ENCODE measurements at places on chromosomes 3 and 15.

GRCh38 chr3:193563426-193563825 lies 8.7 kb upstream of the ATP13A4 start:
- DNase-seq: no peak

DNA sequence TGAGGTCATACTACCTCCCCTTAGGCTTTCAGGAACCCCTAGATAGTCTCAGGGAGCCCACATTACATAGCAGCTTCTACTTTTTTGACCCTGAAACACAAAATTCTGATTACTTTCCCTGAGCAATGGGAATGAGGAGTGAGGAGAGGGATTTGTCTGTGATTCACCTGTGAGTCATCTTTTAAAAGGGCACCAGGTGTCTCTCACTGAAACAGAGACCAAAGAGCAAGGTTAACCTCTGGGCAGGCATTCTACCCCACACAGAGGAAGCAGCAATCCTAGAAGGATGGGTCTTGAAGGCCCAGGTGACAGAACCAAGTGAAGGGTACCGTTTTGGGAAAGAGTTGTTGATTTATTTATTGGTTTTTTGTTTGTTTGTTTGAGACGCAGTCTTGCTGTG lies 31.1 kb upstream of the UBE2E2 start:
- DNase-seq: no peak

GRCh38 chr3:33322412-33322811 lies 45.2 kb downstream of the FBXL2 start:
- DNase-seq: no peak

GRCh38 chr15:78415284-78415683 lies 22.7 kb upstream of the IREB2 start:
- DNase-seq: no peak

- DNase-seq: no peak
Measured at GRCh38 chr3:14821151-14821550, 2.4 kb downstream of the FGD5 start.

- no peak for DNase-seq
Measured at GRCh38 chr15:81190922-81191507, 5.7 kb upstream of the IL16 start.

GRCh38 chr3:24199775-24200247 lies 254.7 kb downstream of the NR1D2 start:
- DNase-seq: no peak

DNA sequence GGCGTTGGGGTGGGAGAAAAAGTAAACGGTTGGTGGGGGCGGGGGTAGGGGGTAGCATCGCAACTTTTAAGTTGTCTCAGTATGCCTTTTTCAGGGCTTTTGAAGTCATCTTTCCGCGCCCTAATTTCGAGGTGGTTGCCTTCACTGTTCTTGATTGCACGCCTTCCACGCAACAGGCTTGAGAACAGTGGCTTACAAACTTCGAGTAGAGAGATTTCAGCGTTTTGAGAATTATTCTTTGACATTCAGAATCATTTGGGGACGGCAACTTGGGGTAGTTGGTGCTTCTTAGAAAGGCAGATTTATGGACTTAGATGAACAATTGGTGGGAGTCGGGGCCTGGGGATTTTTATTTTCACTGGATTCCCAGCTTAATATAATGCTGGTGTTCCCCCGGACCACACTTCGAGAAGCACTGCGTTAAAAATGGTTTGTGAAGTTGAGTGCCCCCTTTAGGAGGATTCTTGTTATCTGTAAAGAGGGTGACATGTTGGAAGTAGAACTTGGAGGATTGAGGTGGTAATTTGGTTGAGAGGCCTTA lies 880 bp downstream of the PPP4R2 start:
- no peak for DNase-seq

DNA sequence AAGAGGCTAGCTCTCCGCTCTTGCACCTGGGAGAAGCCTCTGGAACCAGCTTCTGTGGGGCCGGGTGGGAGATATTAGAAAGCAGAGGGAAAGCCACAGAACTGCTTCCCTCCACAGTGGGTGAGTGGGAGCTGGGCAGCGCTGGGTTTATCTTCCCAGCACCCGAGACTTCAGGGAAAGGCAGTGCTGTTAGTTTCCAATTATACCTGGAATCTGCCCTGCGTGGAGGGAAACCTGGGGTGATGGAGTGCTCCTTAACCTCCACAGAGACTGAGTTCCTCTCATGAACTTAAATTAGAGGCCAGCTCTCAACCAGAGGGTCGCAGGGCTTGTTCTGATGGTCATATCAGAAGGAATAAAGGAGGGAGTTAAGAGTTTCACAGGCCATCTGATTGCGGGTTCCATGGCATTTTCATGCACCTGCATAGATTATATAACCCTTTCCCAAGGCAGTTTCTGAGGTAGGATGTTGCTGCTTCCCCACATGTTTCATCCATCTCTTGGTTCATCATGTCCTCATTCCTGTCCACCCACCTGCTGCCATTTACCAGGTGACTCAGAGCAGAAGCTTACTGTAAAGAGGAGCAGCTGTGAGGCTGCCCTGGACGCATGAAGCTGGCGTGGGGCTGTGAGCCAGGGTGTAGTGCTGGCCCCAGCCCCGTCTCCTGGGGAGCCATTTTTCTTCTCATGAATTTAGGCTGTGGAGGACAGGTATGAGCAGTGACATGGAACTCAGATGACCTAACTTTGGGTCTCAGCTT lies 42.5 kb downstream of the CA12 start:
- no peak for DNase-seq

DNA sequence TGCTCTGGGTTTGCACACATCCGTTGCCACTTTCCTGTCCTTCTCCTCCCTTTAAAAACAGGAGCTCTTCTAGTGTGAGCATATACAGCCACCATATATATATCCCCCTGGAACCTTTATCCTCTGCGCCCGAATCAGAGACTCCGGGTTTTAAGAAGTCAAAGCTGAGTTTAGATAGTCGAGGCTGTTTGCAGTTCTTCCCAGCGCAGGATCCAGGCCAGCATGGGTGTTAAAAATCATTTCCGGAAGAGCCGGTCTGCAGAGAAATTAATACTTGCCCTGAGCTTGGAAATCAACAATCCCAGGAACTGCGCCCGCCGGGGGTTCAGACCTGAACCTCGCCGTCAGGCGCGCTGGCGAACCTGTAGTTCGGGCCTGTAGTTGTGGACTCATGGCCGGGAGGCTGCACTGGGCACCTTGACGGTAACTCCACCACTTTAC lies 2.3 kb downstream of the SHOX2 start:
- no peak for DNase-seq

GRCh38 chr15:86611417-86612040 lies 531.9 kb downstream of the AGBL1 start:
- no peak for DNase-seq

DNA sequence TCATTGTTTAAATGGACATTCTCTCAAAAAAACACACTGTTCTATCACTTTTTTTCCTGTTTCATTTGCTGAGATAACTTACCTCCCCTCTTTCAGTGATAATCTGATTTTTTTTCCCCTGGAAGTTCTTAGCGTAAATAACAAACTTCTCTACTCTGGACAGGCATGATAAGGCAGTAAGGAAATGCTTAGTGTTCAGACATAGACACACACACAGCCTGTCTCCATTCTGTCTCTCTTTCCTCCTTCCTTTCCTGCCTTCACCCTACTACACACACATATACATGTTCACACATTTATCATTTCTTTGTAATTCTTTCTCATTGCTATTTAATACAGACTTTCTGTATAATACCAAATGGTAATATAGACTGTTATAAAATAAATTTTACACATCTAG lies 470.8 kb upstream of the ROBO1 start:
- no peak for DNase-seq

- DNase-seq: no peak
Measured at GRCh38 chr3:129315998-129316247, 37.3 kb downstream of the HMCES start.

GRCh38 chr15:37072181-37072580 lies 28.2 kb downstream of the MEIS2 start:
- no peak for DNase-seq

DNA sequence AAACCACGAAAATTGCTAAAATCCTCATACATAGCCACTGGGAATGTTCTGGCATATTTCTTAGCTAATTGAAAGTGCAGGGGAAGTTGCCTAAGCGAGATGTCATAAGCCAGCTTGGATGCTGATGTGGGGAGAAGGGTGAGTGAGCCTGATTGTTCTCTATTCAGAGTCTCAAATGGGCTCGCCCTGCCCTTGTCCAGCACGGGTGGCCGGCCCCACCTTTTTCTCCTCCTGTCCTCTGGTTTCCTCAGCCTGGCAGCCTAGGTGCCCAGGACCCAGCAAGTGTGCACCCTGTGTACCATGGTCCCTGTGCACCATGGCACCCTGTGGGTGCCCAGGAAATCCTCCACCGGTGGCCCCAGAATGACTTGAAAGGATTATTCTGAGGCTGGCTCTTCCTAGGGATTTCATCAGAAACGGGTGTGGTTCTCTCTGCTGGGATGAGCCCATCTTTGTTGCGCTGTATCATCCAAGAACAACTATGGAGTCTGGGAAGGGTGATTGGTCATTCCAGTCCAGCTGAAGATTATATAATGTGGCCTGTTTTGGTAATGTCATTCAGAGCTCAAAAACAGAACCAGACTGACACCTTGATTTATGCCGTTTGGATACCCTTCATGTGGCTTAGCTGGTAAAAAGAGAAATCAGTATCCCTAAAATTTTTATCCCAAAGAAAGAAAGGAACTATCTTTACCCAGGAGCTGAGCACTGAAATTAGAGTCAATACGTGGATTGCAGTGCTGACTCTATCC lies 150.8 kb upstream of the BHLHE40 start:
- DNase-seq: no peak

DNA sequence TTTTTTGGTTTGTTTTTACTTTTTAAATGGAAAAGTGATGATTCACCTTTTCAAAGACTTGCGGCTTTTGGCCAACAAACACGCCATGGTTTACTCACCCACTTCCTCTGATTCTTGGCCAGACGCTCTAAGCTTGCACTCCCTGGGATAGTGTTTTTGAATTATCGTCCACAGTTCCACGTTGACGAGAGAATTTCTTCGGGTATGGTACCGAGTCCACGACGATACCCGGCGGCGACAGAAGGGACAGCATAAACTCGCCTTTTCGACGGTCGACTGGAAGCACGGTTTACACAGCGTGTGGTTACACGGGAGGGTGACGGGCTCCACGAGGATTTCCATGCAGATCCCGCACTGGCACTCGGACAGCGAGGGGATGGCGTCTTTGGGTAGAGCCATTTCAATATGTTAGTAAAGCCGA lies 783 bp downstream of the RNF168 start:
- DNase-seq: peak; percentile 29

- no peak for DNase-seq
Measured at GRCh38 chr15:92970656-92971055, 70.5 kb downstream of the CHD2 start.

DNA sequence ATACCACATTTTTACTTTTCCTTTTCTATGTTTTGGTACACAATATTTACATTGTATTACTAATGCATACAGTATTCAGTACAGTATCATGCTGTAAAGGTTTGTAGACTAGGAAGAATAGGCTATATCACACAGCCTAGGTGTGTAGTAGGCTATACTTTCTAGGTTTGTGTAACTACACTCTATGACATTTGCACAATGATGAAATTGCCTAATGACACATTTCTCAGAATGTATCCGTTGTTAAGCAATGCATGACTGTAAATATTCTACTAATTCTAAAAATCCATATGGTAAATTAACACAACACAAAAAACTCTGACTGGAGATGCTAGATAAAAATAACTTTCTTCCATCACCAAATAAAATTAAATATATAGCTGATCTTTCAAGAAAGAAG lies 16.2 kb downstream of the NEDD4 start:
- no peak for DNase-seq

GRCh38 chr3:8625991-8626390 lies 18.6 kb downstream of the SSUH2 start:
- no peak for DNase-seq

DNA sequence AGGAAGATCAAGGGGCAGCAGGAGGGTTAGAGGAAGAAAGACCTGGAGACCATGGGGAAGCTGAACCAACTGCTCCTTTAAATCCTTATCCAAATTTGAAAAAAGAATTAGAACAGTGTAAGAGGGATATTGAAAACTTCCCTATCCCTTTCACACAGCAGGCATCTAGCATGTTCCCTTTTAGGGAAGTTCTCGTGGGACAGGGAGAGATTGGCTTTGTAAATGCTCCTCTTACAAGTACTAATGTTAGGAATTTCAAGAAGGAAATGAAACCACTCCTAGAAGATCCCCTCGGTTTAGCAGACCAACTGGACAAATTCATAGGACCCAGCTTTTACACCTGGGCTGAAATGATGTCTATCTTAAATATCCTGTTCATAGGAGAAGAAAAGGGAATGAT lies 41.5 kb downstream of the PPCDC start:
- no peak for DNase-seq

DNA sequence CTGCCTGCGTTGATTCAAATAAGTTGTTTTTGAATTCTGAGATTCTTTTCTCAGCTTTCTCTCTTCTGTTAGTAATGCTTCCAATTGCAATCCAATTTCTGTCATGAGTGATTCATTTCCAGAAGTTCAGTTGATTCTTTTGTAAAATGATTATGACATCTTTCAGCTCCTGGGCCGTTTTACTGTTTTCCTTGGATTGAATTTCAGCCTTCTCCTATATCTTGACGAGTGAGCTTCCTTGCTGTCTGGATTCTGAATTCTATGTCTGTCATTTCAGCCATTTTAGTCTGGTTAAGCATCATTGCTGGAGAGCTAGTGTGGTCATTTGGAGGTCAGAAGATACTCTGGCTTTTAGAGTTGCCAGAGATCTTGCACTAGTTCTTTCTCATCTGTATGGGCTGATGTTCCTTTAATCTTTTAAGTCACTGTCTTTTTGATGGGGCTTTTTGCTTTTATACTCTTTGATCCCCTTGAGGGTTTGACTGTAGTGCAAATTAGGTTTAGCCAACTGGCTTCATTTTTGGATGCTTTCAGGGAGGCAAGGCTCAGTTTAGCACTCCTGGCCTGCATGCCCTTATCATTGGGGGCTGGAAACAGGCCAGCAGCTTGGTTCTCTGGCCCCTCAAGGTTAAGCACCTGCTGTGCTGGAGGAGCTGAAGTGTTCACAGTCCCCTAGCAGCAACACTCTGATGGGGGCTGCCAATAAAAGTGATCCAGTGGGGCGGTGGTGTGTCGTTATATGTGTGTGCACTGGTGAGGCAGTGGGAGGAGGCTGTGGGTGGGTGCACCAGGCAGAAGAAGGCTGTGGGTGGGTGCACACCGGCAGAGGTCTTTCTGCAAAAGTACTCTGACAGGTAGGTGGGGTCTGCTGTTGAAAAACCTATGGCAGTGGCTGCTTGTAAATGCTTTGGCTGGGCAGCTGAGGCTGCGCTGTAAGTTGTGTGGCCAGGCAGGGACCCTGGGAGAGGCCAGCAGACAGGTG lies 51.2 kb downstream of the MCTP2 start:
- DNase-seq: no peak

- DNase-seq: no peak
Measured at GRCh38 chr3:191649626-191650025, 188.7 kb downstream of the PYDC2 start.

GRCh38 chr3:118011910-118012309 lies 1022.7 kb downstream of the IGSF11 start:
- no peak for DNase-seq

- no peak for DNase-seq
Measured at GRCh38 chr15:69557020-69557706, 104.5 kb downstream of the RPLP1 start.

GRCh38 chr3:14967285-14967684 lies 19.9 kb downstream of the NR2C2 start:
- DNase-seq: no peak

- DNase-seq: no peak
Measured at GRCh38 chr3:1987980-1988379, 110.7 kb upstream of the CNTN4 start.
